Heart left ventricle (tissue), 16 donors: ENCODE measurements at places on chromosomes 2 and 18. TPM values are rescaled to one million over a fixed set of nuclear protein-coding genes. Genes with fewer than 3 reads are reported as not detected.

- peaks cover 14% of the 10 kb centered on the region for H3K4me1 ChIP-seq
- no peak for DNase-seq
- no peak overlapping the region for H3K4me3 ChIP-seq
- no peak overlapping the region for H3K27ac ChIP-seq
- H3K27me3 ChIP-seq = no peaks in the 10 kb centered on the region
Measured at GRCh38 chr18:46278481-46279465, 174.6 kb downstream of the HAUS1 start.

- no peaks in the 10 kb centered on the region for H3K27me3 ChIP-seq
- H3K27ac ChIP-seq = no peak overlapping the region
- H3K36me3 ChIP-seq = no peaks in the 10 kb centered on the region
- no peak for DNase-seq
Measured at GRCh38 chr2:53021292-53021691, 746.3 kb upstream of the CHAC2 start.

DNA sequence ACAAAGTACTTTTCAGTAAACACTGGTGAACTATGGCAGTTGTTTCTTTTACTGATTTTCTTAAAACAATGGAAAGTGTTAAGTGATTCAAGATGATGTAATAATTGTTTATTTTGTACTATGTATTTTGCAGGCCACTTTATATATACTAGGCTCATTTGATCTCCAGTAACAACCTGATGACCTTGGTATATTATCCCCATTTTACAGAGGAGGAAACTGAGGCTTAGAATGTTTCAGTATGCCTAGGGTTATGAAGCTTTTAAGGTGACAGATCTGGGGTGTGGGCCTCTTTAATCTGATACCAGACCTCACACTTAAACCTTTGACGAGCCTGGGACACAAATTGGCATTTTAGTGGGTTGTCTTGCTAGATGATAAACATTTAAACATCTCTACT, 63.2 kb downstream of the ITGB1BP1 start:
- no peaks in the 10 kb centered on the region for H3K4me1 ChIP-seq
- H3K27me3 ChIP-seq = no peaks in the 10 kb centered on the region
- no peak overlapping the region for H3K4me3 ChIP-seq
- no peak for DNase-seq
- no peak overlapping the region for H3K27ac ChIP-seq
- peaks cover 98% of the 10 kb centered on the region for H3K36me3 ChIP-seq

GRCh38 chr2:11711751-11712150, 34.7 kb upstream of the LPIN1 start:
- no peaks in the 10 kb centered on the region for H3K36me3 ChIP-seq
- peak overlapping the region; percentile 52 for H3K27ac ChIP-seq
- DNase-seq = no peak
- no peaks in the 10 kb centered on the region for H3K27me3 ChIP-seq
- H3K4me1 ChIP-seq = no peaks in the 10 kb centered on the region

- no peak overlapping the region for H3K4me3 ChIP-seq
- no peaks in the 10 kb centered on the region for H3K36me3 ChIP-seq
- no peaks in the 10 kb centered on the region for H3K27me3 ChIP-seq
- H3K27ac ChIP-seq = no peak overlapping the region
- H3K4me1 ChIP-seq = no peaks in the 10 kb centered on the region
Measured at GRCh38 chr18:49730951-49731391, 82.4 kb downstream of the ACAA2 start.

GRCh38 chr2:60313470-60314172, 239.8 kb downstream of the BCL11A start:
- no peak overlapping the region for H3K4me3 ChIP-seq
- no peak overlapping the region for H3K27ac ChIP-seq
- no peaks in the 10 kb centered on the region for H3K4me1 ChIP-seq
- no peaks in the 10 kb centered on the region for H3K27me3 ChIP-seq

DNA sequence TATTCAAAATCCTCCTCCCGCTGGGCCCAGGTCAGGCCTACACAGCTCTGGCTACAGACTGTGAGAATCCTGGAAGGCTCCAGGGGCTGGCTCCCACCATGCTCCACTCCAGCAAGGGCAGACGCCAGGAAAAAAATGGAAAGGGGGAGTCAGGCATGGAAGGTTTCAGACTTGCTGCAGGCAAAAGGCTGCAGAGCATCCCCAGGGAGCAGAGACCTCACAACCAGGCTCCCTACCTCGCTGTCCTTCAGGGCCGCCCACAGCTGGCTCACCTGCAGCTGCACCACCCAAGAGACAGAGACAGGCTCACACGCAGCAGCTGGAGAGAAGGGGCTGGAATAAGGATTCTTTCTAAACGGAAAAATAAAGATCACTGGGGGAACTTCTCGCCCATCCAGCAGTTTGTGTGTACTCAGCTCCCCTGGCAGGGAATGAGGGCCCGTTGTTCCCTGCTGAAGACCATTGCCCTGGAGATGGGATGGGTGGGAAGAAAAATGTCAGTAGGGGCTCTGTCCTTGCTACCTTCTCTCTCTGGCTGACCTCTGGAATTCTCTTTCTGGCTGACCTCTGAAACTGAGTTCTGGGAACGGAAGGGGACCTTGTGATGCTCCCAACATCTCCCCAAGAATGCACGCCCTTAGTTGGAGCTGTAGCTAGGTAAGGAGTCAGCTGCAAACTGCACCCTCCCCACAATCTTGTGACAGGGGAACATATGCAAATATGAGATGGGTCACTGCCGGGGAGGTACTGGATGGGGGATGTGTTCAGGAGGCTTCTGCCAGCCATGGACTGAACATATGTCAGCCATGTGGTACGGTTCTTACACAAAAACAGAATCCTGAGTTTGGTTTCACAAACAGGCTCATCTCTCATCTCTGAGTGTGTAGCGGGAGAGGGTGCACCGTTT, 34.5 kb downstream of the BCL2 start:
- no peak overlapping the region for H3K4me3 ChIP-seq
- H3K27ac ChIP-seq = no peak overlapping the region

GRCh38 chr2:180505203-180505602, 475.2 kb upstream of the UBE2E3 start:
- no peak for DNase-seq
- H3K4me3 ChIP-seq = no peak overlapping the region
- no peaks in the 10 kb centered on the region for H3K36me3 ChIP-seq

GRCh38 chr18:10745219-10745618, 219.4 kb downstream of the NAPG start:
- no peak for DNase-seq
- no peaks in the 10 kb centered on the region for H3K4me1 ChIP-seq
- H3K27me3 ChIP-seq = no peaks in the 10 kb centered on the region
- H3K27ac ChIP-seq = no peak overlapping the region
- H3K36me3 ChIP-seq = no peaks in the 10 kb centered on the region

GRCh38 chr18:76102156-76102555, 392.9 kb downstream of the ZNF516 start:
- H3K36me3 ChIP-seq = no peaks in the 10 kb centered on the region
- H3K27me3 ChIP-seq = no peaks in the 10 kb centered on the region
- no peaks in the 10 kb centered on the region for H3K4me1 ChIP-seq
- H3K27ac ChIP-seq = no peak overlapping the region

LAPTM4A gene
- 241 TPM for total RNA-seq

SERPINB13 gene
- not detected for total RNA-seq

GRCh38 chr2:233854241-233854981, at the start of gene HJURP:
HJURP (minus strand) TSS chr2:233854535; CDS start chr2:233854500, 35 bp downstream.
- H3K4me1 ChIP-seq = peaks cover 4% of the 10 kb centered on the region
- no peaks in the 10 kb centered on the region for H3K27me3 ChIP-seq
- peak within 1 kb of the TSS; percentile 76 for H3K4me3 ChIP-seq
- DNase-seq = peak; percentile 92
